Ureter (tissue), 1 donor: ENCODE measurements at places on chromosomes 2 and 18. TPM values are rescaled to one million over a fixed set of nuclear protein-coding genes. Genes with fewer than 3 reads are reported as not detected.

DNA sequence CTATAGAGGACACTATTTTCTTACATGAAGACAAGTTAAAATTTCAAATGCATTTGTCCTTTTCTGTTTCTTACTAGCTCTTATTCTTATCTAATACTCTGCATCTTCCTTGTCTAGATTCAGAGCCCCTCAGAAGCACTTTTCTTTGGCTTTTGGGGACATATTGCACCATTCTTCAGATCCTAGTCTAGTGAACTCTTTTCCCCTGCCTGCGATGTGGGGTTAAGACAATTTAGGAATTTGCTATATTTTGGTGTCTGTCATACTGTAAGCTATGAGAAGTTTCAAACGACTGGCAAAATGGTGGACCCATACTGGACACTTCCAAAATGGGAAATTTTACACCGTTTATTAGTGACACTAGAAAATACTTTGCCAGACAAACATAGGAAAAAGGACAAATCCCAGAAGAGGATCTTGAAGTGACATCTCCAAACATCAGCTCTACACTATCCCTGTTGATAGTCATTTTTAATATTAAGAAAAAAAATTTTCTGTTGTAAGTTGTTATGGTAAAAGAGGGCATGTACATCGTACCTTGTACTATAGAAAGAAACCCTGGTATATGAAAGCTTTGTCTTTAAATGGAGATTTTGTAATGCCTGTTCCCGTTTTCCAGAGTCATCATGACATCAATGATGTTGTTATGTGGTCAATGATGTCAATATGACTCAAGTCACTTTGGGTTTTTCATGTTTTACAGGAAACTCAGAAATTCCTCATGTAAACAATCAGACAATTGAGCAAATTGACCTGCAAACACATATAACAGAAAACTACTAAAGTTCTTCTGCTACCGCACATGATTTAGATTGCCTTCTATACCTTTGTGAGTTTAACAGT lies 4.4 kb upstream of the KYNU start:
- DNase-seq = no peak

- DNase-seq = peak; percentile 42
These were observed at the start of gene MOGAT1 for GRCh38 chr2:222671259-222672067. Gene MOGAT1, plus strand, starts transcription at chr2:222671658. Its CDS starts 128 bp downstream, at chr2:222671786.

- no peak for DNase-seq
These were observed 1.8 kb downstream of the DTNB start for GRCh38 chr2:25671622-25672021.

DNA sequence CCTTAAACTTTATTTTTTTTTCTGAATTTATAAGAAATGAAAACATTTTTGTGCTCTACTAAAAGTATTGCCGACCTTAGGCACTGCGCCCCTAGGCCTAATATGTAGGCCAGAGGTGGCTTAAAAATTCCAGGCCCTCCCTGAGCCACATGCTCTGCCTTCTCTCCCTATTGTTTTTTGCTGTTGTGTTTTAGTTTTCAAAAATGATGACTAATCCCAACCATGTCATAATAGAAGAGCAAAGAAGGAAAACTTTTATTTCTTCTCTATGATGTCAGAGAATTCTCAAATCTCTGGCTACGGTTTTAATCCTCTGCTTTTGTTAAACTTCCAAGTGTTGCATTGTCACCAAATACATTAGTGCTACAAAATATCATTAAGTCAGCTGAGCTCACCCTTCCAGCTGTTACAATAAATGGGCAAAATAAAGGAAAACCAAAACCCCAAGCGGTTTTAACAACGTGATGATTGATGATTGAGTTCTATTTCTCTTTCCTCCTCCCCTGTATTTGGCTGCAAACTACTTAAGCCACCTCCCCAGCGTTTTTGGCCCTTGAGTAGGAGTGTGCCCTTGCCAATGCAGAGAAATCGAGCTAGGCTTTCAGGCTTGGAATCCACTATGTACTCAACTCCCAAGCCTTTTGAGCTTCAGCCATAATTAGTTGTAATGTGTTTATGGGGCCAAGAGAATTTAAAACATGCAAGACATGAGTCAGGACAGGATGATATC lies 163.5 kb upstream of the POU3F3 start:
- no peak for DNase-seq

DNA sequence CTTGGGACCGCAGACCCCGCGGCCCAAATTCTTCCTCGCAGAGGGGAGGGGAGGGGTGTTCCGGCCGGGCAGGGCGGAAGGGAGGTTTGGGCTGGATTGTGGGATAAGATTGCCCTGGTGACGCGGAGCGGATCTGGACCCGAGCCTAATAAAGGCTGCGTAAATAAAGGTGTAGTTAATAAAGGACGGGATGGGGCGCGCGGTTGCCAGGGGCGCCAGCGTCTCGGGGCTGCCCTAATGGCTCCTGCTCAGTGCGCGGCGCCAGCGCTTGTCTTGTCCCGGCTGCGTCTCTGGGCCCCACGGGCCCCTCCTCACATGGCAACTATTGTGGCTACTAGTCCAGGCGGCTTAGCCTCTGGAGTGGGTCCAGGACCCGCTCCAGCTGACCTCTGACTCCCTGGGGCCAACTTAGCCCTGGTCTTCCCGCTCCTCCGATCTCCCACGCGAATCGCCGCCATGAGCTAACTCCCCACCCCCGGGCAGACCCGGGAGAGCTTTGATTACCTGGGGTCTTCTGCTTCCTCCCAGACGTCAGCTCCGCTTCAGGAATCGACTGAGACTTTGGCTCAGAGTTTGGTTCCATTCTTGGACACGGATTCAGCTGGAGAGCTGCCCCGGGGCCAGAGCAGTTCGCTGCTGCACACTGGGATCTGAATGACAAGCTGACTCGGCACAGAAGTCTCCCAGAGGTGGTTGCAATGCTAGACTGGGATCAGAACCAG lies 36.5 kb downstream of the SLC25A52 start:
- DNase-seq = no peak

DNA sequence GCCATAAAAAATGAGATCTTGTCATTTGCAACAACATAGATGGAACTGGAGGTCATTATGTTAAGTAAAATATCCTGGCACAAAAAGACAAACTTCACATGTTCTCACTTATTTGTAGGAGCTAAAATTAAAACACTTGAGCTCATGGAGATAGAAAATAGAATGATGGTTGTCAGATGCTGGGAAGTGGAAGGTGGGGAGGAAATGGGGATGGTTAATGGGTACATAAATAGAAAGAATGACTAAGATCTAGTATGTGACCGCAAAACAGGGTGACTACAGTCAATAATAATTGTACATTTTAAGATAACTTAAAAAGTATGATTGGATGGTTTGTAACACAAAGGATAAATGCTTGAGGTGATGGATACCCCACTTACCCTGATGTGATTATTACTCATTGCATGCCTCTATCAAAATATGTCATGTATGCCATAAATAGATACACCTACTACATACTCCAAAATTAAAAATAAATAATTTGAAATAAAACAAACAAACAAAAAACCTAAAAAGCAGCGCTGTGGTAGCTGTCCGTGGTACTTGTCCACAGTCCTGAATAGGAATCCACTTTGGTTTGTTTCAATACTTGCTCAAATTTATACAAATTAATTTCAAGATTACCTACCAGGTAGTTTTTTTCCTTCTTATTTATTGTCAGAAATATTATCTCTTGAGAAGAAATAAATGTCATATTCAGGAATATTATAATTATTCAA lies 224.5 kb downstream of the DLGAP1 start:
- DNase-seq = no peak

GRCh38 chr2:70192516-70192915 lies 1.7 kb upstream of the C2orf42 start:
- no peak for DNase-seq

DNA sequence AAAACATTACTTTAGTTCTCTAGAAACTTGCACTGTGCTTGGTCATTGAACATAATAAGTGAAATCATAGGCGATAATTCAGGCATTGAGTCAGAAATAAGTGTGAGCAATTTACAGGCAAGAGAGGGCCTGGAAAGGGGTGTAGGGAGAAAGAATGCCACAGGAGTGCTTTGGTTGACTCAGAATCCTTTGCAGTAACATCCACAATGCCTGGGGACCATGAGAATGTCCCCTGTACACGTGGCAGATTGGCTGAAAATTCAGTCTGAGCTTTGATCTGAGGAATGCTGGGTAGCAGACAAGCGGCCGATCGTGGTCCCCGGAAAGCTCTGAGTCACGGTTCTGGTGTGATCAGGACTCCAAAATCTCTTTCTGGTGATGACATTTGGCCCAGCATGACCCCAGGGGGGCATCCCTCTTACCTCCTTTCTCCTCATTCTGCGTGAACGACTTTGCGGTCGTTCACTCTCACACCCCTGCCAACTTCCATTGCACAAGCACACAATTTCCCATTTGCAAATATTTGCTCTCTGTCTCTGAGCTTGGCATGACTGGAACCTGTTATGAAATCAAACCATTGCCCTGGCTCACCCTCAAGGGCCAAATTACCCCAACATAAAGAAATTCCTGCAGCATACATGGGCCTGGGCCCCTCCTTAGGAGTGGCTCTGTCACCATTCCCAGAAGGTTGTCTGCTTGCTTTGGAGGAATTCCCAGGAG lies 305.0 kb upstream of the EPAS1 start:
- DNase-seq = peak; percentile 61

- peak; percentile 45 for DNase-seq
These were observed 8.3 kb upstream of the RHOB start for GRCh38 chr2:20438334-20439192.

DNA sequence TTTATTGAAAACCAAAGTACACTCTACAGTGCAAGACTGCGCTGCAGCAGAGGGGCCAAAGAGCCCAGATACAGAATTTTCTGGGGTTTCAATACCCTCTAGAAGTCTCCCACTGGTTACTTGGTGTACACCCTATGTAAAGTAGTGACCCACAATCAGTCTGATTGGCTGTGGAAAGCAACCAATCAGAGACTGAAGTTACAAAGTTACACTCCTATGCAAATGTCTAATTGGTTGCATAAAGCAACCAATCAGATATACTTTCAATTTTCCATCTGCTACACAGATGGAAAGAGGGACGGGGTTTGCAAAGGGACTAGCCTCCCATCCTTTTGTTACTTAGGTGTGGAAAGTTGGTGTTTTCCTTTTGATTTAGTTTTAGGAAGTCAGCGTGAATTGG lies 198.9 kb upstream of the SH3BP4 start:
- no peak for DNase-seq

- DNase-seq = no peak
These were observed 1.9 kb upstream of the STAT4 start for GRCh38 chr2:191152482-191153240.

GRCh38 chr2:210363261-210363660 lies 48.3 kb upstream of the MYL1 start:
- DNase-seq = no peak

GRCh38 chr2:52498077-52498750 lies 1269.4 kb upstream of the CHAC2 start:
- no peak for DNase-seq

GRCh38 chr2:44802777-44803424 lies 138.6 kb upstream of the SIX3 start:
- no peak for DNase-seq

GRCh38 chr2:118687192-118687591 lies 160.3 kb downstream of the EN1 start:
- no peak for DNase-seq

- no peak for DNase-seq
These were observed 61.8 kb upstream of the LAPTM4A start for GRCh38 chr2:20113004-20113796.

- no peak for DNase-seq
These were observed 101.1 kb upstream of the FZD7 start for GRCh38 chr2:201932511-201932910.

DNA sequence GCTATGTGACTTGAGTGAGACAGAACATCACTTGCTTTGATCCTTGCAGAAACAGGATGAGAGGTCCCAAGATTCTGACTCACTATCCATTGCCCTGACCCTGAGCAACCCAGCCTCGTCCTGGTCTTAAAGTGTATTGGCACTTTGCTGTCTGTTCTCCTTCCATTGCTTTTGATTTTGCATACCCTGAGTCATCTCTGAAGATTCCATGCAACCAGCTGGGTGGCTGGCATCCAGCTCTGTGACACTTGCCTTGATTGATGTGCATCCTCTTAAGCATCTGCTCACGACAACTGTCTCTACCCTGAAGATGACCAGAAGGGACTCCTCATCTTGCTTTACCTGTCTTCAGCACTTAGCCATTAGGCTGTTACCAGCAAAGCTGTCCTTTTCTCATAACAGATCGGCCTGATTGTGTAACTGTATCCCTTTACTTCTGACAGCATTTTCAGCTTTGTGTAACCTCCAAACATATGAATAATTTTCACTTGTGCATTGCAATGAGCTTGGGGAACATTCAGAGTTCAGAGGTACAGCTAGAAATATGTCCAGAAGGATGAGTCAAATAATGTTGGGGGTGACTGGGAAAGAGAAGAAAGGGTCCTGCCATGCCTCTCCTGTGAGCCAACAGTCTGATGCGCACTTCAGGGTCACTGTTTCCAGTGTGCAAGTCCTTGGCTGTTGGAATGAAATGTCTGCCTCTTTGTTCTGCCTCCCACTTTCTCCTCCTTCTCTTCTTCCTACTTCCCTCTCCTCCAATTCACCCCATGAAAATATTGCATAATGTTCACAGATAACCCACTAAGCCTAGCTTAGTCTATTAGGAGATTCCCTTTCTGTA lies 249.7 kb upstream of the OSR1 start:
- no peak for DNase-seq

GRCh38 chr2:47541848-47542450 lies 139.0 kb downstream of the MSH2 start:
- no peak for DNase-seq

- DNase-seq = no peak
These were observed 176.1 kb upstream of the ZFP36L2 start for GRCh38 chr2:43402452-43402937.

DNA sequence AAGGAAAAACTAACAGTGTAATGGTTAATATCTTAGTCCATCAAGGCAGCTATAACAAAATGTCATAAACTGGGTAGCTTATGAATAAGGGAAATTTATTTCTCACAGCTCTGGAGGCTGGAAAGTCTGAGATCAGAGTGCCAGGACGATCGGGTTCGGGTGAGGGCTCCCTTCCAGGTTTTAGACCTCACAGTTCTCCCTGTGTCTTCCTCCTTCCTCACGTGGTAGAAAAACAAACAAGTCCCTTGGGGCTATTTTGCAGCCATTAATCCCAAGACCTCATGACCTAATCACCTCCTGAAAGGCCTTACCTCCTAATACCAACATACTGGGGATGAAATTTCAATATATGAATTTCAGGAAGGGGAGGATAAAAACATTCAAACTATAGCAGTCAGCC lies 455.9 kb downstream of the CNTNAP5 start:
- DNase-seq = no peak

PCARE gene
- not detected for total RNA-seq

TEKT4 gene
- not detected for total RNA-seq

YES1 gene
- total RNA-seq = 42.0 TPM

CHPF gene
- 49.6 TPM for total RNA-seq

ANKRD30B gene
- not detected for total RNA-seq

DAPL1 gene
- total RNA-seq = 13.0 TPM

FOXI3 gene
- not detected for total RNA-seq

SPP2 gene
- not detected for total RNA-seq

ZNF521 gene
- total RNA-seq = 11.6 TPM

TRIB2 gene
- total RNA-seq = 45.4 TPM

KCNG2 gene
- total RNA-seq = not detected

INO80B gene
- total RNA-seq = 55.9 TPM

CASP10 gene
- total RNA-seq = 16.6 TPM

SERPINB5 gene
- total RNA-seq = 25.7 TPM

EVA1A gene
- 2.3 TPM for total RNA-seq

RAD51AP2 gene
- total RNA-seq = not detected
